Kidney (tissue), 22 donors: ENCODE measurements at places on chromosomes 11 and 22. TPM values are rescaled to one million over a fixed set of nuclear protein-coding genes. Genes with fewer than 3 reads are reported as not detected.

DNA sequence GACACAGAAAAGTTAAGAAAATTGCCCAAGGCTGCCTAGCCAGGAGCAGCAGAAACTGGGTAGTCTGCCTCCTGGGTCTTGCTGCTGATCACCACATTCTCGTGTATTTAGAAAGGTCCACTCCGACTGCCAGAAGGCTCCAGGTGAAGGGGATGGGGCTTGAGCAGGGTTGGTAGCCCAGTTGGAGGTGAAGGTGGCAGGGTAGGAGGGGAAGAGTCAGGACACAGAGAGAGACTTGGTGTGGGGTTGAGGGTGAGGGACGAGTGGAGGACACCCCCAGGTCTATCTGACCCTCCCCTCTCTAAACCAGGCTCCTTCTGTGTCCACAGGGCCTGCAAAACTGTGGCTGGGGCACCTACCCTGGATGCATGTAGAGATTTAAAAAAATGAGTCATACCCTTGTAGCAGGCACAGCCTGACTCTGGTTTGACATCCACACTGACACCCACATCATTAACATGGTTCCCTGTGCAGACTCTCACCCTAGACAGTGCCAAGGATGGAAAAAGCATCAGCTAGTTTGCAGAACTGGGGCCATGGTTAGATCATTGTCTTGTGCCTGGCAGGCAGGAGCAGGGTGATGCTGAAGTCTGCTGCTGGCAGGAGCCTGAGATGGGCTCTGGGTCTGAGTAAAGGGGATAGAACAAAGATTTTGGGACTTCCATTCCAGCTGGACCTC is 273.2 kb downstream of the TENM4 start:
- H3K36me3 ChIP-seq = no peaks in the 10 kb centered on the region
- no peak overlapping the region for H3K4me3 ChIP-seq
- no peak overlapping the region for H3K27ac ChIP-seq
- H3K27me3 ChIP-seq = no peaks in the 10 kb centered on the region

- no peak overlapping the region for H3K27ac ChIP-seq
- H3K4me3 ChIP-seq = no peak overlapping the region
- no peaks in the 10 kb centered on the region for H3K27me3 ChIP-seq
- H3K4me1 ChIP-seq = no peaks in the 10 kb centered on the region
- no peaks in the 10 kb centered on the region for H3K36me3 ChIP-seq
Measured at GRCh38 chr11:12914400-12914912, 94.7 kb upstream of the RASSF10 start.

DNA sequence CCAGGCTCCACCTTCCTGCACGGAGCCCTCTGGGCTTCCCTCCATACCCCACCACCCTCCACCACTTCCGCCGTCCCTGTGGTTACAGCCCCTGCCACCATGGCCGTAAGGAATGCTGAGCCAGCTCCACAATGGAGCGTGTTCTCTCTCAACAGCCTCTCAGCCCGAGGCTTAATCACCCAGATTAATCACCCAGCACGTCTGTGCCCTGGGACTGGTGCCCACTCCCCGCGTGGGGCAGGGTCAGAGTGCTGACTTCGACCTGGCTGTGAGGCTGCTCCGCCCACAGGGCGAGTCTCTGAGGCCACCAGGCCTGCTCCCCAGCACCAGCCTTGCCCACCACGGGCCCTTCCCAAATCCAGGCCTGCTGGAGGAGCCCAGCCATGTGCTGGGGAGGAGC is 4.0 kb upstream of the TH start:
- no peaks in the 10 kb centered on the region for H3K36me3 ChIP-seq
- no peaks in the 10 kb centered on the region for H3K27me3 ChIP-seq
- no peak overlapping the region for H3K4me3 ChIP-seq

GRCh38 chr11:18722293-18722637 is 3.7 kb downstream of the IGSF22 start:
- DNase-seq = no peak
- H3K27me3 ChIP-seq = no peaks in the 10 kb centered on the region
- no peak overlapping the region for H3K4me3 ChIP-seq
- H3K36me3 ChIP-seq = no peaks in the 10 kb centered on the region
- no peaks in the 10 kb centered on the region for H3K4me1 ChIP-seq

DNA sequence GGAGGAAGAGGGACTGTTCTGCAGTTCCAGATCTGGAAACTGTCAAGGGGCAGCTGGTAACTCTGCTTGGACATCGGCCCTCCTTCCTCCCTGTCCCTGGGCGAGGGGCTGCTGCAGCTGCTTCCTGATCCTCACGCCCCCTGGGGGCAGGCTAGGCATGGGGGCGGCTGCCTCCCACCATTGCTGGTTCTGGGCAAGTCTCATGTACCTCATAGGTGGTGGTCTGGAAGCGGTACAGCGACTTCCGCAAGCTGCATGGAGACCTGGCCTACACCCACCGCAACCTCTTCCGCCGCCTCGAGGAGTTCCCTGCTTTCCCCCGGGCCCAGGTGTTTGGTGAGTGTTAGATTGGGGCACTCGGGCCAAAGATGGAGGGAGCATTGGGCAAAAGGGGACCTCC is 5.0 kb downstream of the SNX15 start:
- no peaks in the 10 kb centered on the region for H3K4me1 ChIP-seq
- no peak for DNase-seq
- H3K4me3 ChIP-seq = no peak overlapping the region
- H3K36me3 ChIP-seq = peaks cover 14% of the 10 kb centered on the region
- H3K27me3 ChIP-seq = no peaks in the 10 kb centered on the region

Gene F2
- not detected for total RNA-seq

Gene IGLL1
- total RNA-seq = not detected

DNA sequence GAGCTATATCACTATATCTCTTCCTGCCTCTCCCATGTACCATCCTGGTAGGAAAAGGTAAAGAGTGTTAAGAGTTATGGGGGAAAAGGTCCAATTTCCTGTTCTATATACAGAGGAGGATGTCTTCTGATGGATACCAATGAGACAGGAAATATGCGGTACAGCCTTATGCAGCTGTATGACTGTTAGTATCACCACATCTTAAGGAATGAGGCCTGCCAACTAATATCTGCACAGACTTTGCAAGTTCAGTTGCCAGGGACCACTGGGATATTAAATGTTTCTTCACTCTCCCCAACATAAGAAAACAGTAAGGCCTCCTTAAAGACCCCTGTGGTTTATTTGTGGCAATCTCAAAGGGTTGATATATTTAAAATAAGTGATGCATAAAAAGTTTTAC is 1182.5 kb downstream of the LRRC4C start:
- H3K36me3 ChIP-seq = no peaks in the 10 kb centered on the region
- H3K27ac ChIP-seq = no peak overlapping the region
- no peaks in the 10 kb centered on the region for H3K27me3 ChIP-seq

DNA sequence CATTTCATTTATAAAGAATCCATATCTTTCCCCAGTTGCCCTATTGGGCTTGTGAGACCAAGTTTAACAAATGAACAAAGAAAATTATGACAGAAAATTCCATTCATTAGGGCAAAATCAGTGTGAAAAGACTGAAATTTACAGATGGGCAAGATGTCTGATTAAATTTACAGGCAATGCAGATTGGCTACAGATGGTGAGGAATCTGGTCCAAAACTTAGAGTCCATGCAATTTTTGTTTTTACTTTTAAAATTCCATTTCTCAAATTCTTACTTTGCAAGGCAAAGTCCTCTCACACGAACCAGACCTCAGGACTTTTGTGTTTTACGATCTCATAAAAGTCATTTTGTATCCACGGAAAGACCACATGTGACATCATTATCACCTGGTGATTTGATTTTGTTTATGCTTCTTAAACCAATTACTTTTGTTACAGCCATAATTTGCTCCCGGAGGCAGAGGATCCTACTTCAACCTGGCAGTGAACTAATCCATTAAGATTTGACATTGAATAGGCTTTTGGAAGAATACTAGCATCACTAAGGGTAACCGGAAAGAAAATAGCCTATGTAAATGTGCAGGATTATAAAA is 843.7 kb upstream of the CHORDC1 start:
- H3K4me3 ChIP-seq = no peak overlapping the region
- H3K4me1 ChIP-seq = no peaks in the 10 kb centered on the region
- H3K27me3 ChIP-seq = no peaks in the 10 kb centered on the region
- DNase-seq = no peak
- no peaks in the 10 kb centered on the region for H3K36me3 ChIP-seq

- no peaks in the 10 kb centered on the region for H3K27me3 ChIP-seq
- H3K4me1 ChIP-seq = no peaks in the 10 kb centered on the region
- DNase-seq = peak; percentile 30
- H3K36me3 ChIP-seq = no peaks in the 10 kb centered on the region
Measured at GRCh38 chr11:100709233-100709957, 22.3 kb downstream of the ARHGAP42 start.

- no peak for DNase-seq
- no peaks in the 10 kb centered on the region for H3K36me3 ChIP-seq
- no peak overlapping the region for H3K27ac ChIP-seq
- no peaks in the 10 kb centered on the region for H3K27me3 ChIP-seq
- H3K4me1 ChIP-seq = no peaks in the 10 kb centered on the region
Measured at GRCh38 chr11:19216021-19216420, 14.2 kb upstream of the CSRP3 start.

Gene SYT13
- total RNA-seq = 6.8 TPM

DNA sequence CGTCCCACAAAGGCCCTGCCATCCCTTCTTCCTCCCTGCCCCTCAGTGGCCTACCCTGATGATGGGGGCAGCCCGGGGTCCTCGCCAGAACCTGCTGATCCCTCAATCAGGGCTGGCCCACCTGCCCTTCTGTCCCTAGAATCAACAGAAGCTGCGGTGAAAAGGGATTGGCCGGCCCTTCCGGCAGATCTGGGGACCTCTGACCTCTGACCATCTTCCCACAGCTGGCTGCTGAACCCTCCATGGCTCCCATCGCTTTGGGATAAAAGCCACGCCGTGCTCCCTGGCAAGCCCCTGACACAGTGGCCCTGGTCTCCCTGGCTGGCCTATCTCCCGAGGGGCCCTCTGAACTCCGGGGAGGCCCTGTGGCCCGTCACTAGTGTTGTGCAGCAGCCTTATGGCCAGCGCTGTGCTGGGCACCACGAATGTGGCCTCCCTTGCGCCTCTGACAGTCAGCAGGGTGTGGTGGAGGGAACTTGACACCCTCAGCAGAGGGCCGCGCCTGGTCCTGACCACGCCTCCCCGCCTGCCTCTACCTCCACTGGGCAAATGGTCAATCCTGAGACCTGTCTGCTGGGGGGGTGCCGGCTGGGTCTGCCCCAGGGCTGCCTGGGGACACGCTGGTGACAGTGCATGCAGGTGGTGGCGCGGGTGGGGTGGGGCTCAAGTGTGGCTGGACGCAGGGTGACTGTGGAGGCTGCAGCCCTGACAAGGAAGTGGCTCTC is 58.0 kb upstream of the TTLL12 start:
- no peaks in the 10 kb centered on the region for H3K36me3 ChIP-seq
- no peak for DNase-seq
- no peak overlapping the region for H3K27ac ChIP-seq

Gene WNT11
- 2.2 TPM for total RNA-seq

GRCh38 chr11:108608548-108608947 is 15.0 kb upstream of the EXPH5 start:
- no peak overlapping the region for H3K27ac ChIP-seq
- DNase-seq = no peak
- H3K27me3 ChIP-seq = no peaks in the 10 kb centered on the region
- H3K4me1 ChIP-seq = no peaks in the 10 kb centered on the region

GRCh38 chr11:27688076-27688475 is 12.2 kb downstream of the BDNF start:
- no peaks in the 10 kb centered on the region for H3K4me1 ChIP-seq
- no peak overlapping the region for H3K4me3 ChIP-seq
- no peaks in the 10 kb centered on the region for H3K36me3 ChIP-seq
- no peak for DNase-seq
- no peak overlapping the region for H3K27ac ChIP-seq

Gene ABCC8
- 1.3 TPM for total RNA-seq

- H3K27ac ChIP-seq = no peak overlapping the region
- DNase-seq = no peak
- H3K4me1 ChIP-seq = no peaks in the 10 kb centered on the region
- H3K4me3 ChIP-seq = no peak overlapping the region
Measured at GRCh38 chr11:104830508-104830907, 67.8 kb downstream of the CASP12 start.

DNA sequence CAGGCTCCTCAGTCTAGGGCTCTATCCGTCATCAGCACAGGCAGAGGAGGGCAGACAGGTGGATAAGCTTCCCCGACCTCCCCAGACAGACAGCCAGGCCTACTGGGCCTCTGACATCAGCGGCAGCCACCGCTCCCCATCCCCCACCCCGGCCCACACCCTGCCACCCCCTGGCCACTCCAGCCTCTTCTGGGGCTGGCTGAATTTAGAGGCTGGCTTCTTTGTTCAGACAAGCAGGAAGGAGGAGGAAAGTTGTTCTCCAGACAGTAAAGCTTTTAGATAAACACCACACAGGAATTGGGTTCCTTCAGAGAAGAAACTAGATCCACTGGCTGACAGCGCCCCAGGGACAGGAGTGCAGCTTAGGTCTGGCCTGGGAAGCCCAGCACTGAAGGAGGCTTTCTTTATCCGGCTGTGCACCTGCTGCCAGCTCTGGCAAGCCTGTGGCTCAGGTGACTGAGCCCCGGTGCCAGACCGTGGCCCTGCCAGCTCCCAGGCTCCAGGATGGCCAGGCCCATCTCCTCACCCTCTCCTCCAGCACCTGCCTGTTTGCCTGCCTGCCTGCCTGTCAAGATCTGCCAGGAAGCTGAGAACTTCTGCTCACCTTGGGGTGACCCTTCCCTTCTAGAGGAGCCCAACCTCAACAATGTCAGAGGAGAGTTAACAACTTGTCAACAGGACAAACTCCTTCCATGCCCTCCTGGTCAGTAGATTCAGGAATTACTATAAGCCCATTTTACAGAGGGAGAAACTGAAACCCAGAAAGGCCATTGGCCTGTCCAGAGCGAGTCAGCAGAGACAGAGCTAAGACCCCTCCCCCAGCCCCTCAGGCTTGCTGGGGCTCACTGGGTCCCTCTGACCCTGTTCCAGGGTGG is 44.0 kb upstream of the KLHL35 start:
- H3K4me3 ChIP-seq = no peak overlapping the region
- no peaks in the 10 kb centered on the region for H3K36me3 ChIP-seq
- no peak overlapping the region for H3K27ac ChIP-seq

Gene EFEMP2
- 64.2 TPM for total RNA-seq

DNA sequence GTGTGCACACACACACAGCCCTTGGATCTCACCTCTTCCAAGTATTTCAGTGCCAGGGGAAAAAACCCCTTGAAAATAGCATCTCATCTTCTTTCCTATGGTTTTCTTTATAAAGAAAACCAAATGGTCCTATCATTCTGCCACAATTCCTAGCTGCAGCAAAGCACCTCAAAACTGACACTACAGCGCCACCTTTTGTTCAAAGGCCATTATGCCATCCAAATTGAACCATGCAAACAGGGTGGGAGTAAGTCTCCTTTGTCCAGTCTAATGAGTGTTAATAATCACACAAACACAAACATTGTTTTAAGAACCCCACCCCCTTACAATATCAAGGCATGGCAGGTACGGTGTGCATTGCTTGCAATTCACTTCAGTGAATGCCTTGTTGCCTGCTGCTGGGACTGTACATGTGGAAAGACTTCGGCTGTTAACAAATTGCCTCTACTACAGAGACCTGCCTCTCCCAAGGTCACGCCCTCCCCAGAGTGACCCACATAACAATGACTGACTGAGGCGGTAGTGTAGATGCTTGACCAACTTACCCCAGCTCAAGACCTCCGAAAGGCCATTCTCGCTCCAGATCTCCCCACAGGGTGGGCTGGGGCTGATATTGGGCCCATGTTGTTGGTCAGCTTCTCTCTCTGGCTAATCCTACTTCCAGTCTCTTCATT is 31.7 kb downstream of the FAM181B start:
- no peak overlapping the region for H3K4me3 ChIP-seq
- no peak for DNase-seq
- H3K27me3 ChIP-seq = no peaks in the 10 kb centered on the region
- H3K36me3 ChIP-seq = no peaks in the 10 kb centered on the region
- H3K4me1 ChIP-seq = no peaks in the 10 kb centered on the region
- no peak overlapping the region for H3K27ac ChIP-seq
